C1 segment of cervical spinal cord (tissue), 14 donors: ENCODE measurements at places on chromosomes 6 and 20.

DNA sequence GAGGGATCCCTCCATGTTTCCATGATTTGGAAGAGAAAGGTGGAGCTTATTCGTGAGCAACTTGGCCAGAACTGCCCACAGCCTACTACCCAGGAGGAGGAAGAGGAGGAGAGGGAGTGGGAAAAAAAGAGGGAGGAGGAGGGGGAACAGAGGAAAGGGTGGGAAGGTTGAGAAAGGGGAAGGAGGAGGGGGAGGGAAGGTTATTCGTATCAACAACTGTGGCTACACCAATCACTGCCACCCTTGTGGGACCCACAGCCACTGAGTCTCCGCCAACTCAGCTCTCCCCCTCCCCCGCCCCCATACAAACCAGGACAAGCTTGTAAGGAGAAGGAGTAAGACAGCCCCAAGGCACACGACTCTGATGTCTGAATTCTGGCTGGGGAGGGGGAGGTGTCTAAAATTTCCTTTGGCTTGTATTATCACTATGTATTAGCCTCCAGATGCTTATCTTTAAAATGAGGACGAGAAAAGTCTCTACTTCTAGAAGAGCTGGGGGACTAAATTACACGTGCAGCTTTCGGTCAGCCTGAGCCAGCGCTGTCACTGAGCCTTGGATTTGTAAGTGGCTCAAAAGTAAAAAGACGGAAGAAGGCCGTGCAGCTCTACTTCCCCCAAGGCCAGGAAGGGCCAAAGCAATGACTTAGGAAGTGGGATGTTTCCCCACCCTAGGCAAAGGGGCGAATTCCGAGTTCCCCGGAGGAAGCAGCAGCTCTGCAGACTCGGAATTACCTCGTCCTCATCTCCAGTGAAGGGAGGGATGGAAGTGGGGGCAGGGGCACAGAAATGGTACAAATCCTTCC is 1.0 kb downstream of the FKBP1A start:
- no peak for DNase-seq

DNA sequence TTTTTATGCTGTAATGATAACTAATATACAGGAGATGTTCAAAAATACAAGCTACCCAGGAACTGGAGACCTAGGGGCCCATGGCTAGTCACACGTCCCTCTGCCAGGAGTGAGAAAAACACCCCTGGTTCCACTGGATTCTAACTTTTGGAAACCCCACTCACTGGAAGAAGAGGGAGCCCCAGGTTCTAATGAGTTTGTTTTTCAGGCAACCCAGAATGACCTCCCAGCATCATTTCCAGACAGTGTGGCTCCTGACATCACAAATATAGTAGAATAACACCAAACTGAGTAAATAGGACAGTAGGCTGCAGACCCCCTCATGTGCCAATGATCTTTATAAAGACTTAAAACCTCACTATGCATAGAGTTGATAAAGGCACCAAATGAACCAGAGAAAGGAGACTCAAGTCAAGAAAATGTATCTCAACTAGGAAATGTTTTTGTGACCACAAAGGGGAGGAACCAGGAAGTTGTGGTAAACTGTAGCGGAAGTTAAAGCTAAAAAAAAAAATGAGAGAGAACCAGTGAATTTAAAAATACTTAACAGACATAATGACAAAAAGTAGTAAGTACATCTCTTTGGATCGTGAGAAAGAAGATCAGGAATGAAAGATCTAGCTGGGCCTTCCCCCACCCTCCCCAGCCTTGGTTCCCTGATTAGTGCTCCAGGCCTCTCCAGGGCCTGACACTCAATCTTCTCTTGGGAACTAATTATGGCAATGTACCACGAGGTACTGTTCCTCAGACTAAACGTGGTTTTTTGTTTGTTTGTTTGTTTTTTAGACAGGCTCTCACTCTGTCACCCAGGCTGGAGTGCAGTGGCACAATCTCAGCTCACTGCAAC is 19.8 kb downstream of the HLA-E start:
- no peak for DNase-seq

- no peak for DNase-seq
Observed at GRCh38 chr20:7375905-7376304, 564.4 kb downstream of the HAO1 start.

DNA sequence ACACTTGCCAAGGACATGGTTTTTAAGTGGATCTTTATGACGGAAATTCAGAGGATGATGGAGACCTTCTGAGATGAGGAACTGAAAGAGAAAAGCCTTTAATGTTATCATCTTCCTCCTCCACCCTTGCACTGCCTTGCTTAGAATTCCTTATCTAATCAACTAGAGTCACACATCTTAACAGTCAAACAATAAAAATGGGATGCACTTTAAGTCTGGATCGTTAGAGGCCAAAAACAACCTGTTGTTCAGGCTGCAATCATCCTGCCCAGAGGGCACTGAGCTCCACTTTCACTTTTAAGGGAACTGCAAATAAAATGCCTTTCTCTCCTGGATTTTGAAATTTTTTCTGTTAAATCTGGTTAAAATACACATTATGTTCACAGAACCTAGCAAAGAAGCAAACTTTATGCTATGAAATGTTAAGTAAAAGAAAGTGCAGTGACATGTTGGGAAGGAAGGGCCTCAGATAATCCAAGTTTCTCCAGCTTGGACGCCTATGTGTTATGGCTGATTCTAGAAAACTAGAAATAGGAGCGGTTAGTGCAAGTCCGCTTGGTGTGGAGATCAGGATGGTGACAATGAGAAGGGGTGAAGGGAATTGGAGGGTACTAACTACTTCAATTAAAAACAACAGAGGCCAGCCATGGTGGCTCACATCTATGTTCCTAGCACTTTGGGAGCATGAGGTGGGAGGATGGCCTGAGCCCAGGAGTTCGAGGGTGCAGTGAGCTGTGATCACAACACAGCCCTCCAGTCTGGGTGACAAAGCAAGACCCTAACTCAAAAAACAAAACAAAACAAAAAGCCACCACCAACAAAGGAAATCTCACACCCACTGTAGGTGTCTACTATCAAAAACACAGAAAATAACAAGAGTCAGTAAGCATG is 66.4 kb upstream of the KIF13A start:
- no peak for DNase-seq

DNA sequence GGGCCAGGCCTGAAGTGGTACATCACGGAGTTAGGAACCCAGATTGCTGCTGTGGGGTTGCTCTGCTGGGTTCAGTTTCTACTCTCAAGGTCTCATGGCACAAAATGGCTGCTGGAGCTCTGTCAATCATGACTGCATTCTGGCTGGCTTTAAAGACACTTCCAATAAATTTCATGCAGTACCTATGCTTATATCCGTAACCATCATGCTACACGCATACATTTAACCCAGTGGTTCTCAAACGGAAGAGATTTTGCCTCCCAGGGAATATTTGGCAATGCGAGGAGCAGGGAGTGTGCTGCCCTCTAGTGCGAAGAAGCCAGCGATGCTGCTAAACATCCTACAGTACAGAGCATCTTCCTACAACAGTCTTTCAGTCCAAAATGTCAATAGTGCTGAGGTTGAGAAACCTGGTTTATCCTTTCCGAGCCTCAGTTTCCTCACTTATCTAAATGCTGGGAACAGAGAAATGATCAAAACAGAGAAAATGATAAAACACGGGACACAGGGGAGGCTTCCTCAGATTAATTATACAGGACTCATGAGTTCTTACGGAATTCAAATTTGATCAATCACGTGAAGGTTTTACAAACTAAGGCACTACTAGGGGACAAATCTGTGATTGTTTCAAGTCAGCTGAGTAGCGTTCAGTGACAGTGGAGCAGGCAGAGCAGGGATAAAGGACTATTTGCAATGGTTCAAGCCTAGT is 9.6 kb upstream of the SLC2A10 start:
- no peak for DNase-seq

DNA sequence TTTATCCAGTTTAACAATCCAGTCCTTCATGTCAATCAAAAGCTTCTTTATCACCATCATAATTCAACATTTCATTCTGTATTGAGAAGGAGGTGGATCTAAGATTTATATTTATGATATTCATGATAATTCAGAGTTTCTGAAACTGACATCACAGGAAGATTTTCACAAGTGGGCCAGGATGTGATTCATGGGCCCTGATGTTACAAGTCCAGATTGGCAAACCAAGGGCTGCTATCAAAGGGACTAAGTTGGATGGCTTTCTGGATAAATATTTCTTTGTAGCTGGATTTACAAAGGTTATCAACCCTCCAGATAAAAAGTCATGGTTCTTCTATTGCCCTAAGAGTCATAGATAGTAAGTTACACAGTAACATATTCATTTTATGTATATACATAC is 866.5 kb downstream of the KIF16B start:
- no peak for DNase-seq

- no peak for DNase-seq
Observed at GRCh38 chr6:20367743-20368485, 33.8 kb upstream of the E2F3 start.

DNA sequence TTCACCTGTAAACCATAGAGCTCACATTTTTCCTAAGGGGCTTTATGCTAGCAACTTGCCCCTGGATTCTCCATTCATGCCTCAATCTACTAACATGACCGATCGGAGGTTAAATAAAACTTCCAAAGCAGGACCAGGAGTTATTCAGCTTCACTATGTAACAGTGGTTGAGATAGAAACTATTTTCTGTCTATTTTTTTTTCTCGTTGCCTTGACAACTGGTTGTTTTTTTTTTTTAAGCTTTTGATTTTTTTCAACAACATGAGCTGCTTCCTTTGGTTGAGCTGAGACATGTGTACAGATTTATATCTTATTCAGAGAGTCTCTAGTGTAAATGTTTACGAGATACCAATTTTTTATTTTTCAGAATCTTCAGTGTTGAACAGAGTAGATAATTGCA is 85.7 kb downstream of the SHLD1 start:
- DNase-seq = no peak

- DNase-seq = peak; percentile 14
Observed at GRCh38 chr6:136706430-136706829, 85.8 kb downstream of the MAP3K5 start.

DNA sequence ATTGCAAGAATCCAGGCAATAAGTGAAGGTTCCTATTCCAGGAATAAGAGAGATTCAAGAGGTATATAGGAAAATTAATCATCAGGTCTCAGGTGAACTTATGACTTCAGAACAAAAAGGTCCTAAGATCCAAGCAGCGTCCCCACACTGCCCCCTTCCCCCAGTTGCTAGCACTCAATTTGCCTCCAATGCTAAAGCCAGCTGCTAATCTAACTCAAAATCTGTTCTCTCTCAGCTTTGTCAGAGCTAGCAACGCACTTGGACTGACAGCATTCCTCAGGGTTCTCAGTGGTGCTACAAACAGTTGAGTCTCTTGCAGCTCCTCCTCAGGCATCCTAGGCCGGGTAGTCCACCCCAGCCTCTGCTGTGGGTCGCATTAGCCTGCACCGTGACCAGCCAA is 148.3 kb downstream of the RFX6 start:
- no peak for DNase-seq

GRCh38 chr6:31122791-31123706 is 2.8 kb upstream of the CDSN start:
- peak; percentile 37 for DNase-seq

GRCh38 chr6:40569162-40569910 is 17.8 kb downstream of the LRFN2 start:
- no peak for DNase-seq

- DNase-seq = no peak
Observed at GRCh38 chr6:14707276-14707675, 538.6 kb upstream of the JARID2 start.

GRCh38 chr6:36445621-36446020 is 2.8 kb downstream of the KCTD20 start:
- DNase-seq = no peak

DNA sequence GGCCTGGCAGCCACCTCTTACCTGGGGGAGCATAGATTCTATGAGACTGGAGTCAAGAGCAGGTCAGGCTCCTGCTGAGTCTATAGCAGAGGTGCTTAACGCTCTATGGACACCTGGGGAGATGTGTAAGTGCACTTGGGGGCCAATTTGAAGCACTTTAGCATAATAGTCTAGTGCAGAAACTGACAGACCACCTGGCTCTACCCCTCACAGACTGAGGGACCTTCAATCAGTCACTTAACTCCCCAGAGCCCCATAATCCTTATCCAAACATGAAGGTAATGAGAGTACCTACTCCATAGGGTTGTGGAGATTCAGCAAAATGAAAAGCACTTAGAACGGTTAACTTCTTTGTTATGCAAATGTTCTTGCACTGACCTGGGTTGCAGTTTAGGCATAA is 87.3 kb upstream of the SLC22A16 start:
- DNase-seq = no peak

GRCh38 chr6:17421406-17421805 is 28.0 kb downstream of the CAP2 start:
- DNase-seq = no peak

- no peak for DNase-seq
Observed at GRCh38 chr20:57091748-57092111, 174.7 kb downstream of the BMP7 start.

GRCh38 chr6:126738146-126738545 is 380.3 kb upstream of the RSPO3 start:
- DNase-seq = no peak

DNA sequence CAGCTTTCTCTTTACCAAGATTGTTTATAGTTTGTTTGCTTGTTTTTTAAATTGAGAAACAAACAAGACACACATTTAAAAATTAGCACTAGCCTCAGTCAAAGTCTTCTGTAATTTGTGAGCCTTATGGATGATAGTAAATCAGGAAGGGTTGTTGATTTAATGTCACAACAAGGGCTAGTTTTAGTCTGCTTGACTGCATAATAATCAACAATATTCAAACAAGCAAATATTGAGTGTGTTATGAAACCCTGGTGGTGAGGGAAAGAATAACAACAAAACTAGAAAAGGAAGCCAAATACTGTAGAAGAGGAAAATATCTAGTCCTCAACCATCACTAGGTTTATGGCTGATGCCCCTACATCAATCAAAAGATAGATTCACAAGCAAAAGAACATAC is 228.6 kb downstream of the TBC1D7 start:
- DNase-seq = no peak

- DNase-seq = no peak
Observed at GRCh38 chr20:47734870-47735269, 50.4 kb downstream of the SULF2 start.

GRCh38 chr20:63310265-63310991 is 17.4 kb downstream of the COL20A1 start:
- no peak for DNase-seq

- no peak for DNase-seq
Observed at GRCh38 chr20:2829376-2829775, 11.1 kb downstream of the PCED1A start.

GRCh38 chr6:30441171-30441570 is 48.1 kb upstream of the HLA-E start:
- DNase-seq = no peak

DNA sequence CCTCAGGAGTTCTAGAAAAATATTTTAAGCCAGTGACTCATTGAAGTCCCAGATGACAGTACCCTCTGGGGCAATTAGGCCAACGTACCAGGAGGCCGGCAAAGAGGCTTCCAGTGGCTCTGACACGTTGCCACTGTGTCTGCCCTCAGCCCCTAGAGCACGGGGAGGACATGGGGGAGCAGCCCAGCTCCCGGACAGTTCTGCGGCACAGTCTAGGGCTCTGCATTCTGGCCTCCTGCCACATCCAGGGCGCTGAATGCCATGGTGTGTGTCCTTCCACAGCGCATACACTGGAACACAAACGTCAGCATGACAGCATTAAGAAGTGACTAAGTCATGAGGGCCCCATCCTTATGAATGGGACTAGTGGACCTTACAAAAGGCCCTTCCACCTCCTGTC is 156.2 kb downstream of the RNASET2 start:
- DNase-seq = no peak

- DNase-seq = no peak
Observed at GRCh38 chr6:13813026-13813425, 1.3 kb downstream of the MCUR1 start.

GRCh38 chr6:268394-268935 is 23.8 kb upstream of the DUSP22 start:
- no peak for DNase-seq
